Prostate gland (tissue), 2 donors: ENCODE measurements at places on chromosomes 5 and 9. TPM values are rescaled to one million over a fixed set of nuclear protein-coding genes. Genes with fewer than 3 reads are reported as not detected.

DNA sequence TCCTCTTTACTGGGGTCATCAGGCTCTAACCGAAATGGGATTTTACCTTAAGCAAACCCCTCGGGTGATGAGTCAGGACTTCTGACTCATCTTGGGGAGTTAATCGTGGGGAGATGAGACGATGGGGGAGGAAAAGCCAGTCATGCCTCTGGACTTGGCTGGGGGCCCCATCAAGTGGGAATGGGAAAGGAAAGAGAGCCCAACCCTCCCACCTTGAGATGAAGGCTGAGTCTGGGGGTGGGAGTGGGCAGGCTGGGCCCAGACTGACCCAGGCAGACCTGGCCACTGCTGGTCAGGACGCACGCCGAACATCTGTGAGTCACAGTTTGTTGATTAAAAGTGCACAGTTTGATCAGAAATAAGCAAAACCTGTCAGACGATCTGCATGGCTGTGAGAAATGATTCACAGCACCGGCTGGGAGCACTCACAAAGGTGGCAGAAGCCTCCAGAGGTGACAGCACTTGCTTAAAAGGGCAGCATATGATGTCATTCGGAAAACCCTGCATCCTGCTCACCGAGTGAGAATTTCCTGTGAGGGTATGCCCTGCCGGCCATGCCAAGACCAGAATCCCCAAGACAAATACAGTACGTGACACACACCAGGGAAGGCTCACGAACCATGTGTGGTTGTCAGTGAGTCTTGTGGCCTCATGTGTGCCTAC, 50.0 kb upstream of the SLC25A51 start:
- no peak for DNase-seq
- H3K4me3 ChIP-seq: no peak overlapping the region
- peak overlapping the region; percentile 20 for H3K27ac ChIP-seq

GRCh38 chr9:136191099-136191959, 13.6 kb downstream of the LHX3 start:
- DNase-seq: no peak
- no peak overlapping the region for H3K27ac ChIP-seq
- no peak overlapping the region for H3K4me3 ChIP-seq
- H3K36me3 ChIP-seq: no peaks in the 10 kb centered on the region
- no peaks in the 10 kb centered on the region for H3K4me1 ChIP-seq

DNA sequence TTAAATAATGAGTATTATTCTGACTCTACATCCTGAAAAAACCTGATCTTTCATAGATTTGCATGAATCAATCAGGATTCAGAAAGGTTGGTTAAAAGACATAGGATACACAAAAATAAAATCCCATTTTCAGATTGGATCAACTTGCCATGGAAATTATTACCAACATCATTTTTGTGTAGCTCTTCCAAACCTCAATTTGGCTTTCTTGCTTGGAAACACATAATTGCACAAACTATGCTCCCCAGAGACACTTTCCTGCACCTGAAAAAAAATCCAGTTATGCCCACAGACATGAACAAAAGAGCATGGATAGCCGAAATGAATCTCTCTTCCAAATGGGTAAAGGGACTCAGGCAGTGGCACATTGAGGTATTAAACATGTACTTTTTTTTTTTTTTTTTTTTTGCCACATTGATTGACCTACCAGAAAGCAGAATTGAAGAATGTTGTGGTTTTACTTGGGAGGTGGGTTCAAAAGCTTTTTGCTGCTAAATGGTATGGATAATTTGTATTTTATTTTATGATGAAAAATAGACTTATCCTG, 135.4 kb upstream of the FBN2 start:
- no peak for DNase-seq
- H3K4me3 ChIP-seq: no peak overlapping the region
- no peaks in the 10 kb centered on the region for H3K27me3 ChIP-seq
- H3K27ac ChIP-seq: no peak overlapping the region

GRCh38 chr9:98479967-98480847, 224.8 kb upstream of the TBC1D2 start:
- no peak for DNase-seq
- no peaks in the 10 kb centered on the region for H3K4me1 ChIP-seq
- no peaks in the 10 kb centered on the region for H3K27me3 ChIP-seq
- no peak overlapping the region for H3K4me3 ChIP-seq
- H3K27ac ChIP-seq: no peak overlapping the region
- H3K36me3 ChIP-seq: no peaks in the 10 kb centered on the region

Gene BARHL1
- total RNA-seq: not detected

DNA sequence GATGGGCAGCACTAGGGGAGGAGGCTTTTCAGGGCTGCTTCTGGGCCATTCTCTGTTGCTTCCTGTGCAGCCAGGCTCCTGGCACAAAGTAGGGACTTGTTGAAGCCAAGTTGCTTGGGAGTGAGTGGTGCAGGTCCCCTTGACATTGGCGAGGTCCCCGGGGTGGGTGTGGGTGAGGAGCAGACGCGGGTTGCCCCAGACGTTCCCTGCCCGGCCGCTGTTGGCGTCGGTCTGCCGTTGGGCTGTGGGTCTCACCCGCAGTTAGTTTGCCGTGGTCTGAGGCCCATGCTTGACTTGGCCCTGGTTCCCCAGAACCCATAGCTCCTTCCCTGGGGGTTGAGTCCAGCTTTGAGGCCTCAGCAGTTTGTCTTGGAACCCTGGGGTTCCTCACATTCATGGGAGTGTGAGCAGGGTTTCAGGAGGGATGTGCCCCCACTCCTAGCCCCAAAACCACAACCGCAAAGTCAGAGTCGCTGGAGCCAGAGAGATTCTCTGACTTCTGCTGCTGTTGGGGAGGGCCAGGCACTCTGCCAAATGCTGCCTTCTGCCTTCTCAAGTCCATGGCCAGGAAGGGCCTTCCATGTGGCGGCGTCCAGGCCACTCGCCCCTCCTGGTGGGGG, 77.5 kb downstream of the RXRA start:
- DNase-seq: no peak
- H3K4me1 ChIP-seq: peaks cover 32% of the 10 kb centered on the region
- no peak overlapping the region for H3K4me3 ChIP-seq
- no peaks in the 10 kb centered on the region for H3K36me3 ChIP-seq
- no peaks in the 10 kb centered on the region for H3K27me3 ChIP-seq
- H3K27ac ChIP-seq: peak overlapping the region; percentile 26

- no peak overlapping the region for H3K27ac ChIP-seq
- H3K36me3 ChIP-seq: no peaks in the 10 kb centered on the region
- no peak for DNase-seq
- no peak overlapping the region for H3K4me3 ChIP-seq
- H3K4me1 ChIP-seq: no peaks in the 10 kb centered on the region
- H3K27me3 ChIP-seq: no peaks in the 10 kb centered on the region
Measured at GRCh38 chr5:97628031-97628430, 445.0 kb upstream of the RIOK2 start.

- no peak overlapping the region for H3K27ac ChIP-seq
- no peaks in the 10 kb centered on the region for H3K4me1 ChIP-seq
- H3K4me3 ChIP-seq: no peak overlapping the region
- H3K27me3 ChIP-seq: no peaks in the 10 kb centered on the region
- no peak for DNase-seq
Measured at GRCh38 chr5:118611332-118611945, 376.9 kb downstream of the DTWD2 start.

DNA sequence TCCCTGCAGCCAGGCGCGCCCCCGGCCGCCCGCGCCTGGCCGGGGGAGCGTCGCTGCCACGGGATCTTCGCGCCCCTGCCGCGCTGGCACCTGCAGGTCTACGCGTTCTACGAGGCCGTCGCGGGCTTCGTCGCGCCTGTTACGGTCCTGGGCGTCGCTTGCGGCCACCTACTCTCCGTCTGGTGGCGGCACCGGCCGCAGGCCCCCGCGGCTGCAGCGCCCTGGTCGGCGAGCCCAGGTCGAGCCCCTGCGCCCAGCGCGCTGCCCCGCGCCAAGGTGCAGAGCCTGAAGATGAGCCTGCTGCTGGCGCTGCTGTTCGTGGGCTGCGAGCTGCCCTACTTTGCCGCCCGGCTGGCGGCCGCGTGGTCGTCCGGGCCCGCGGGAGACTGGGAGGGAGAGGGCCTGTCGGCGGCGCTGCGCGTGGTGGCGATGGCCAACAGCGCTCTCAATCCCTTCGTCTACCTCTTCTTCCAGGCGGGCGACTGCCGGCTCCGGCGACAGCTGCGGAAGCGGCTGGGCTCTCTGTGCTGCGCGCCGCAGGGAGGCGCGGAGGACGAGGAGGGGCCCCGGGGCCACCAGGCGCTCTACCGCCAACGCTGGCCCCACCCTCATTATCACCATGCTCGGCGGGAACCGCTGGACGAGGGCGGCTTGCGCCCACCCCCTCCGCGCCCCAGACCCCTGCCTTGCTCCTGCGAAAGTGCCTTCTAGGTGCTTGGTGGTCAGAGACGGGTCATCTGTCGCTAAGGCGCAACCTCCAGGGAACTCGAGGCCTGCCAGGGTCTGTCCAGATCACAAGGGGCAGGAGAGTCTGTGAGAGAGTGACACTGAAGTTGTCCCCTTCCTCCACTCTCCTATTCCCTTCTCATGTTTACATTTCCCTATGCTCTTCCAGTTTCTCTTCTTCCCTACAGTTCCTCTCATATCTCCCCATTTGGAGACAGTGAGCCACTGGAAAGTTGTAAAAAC, 1.3 kb downstream of the GPR150 start:
- no peaks in the 10 kb centered on the region for H3K4me1 ChIP-seq
- H3K27me3 ChIP-seq: no peaks in the 10 kb centered on the region
- peak overlapping the region; percentile 39 for H3K4me3 ChIP-seq

DNA sequence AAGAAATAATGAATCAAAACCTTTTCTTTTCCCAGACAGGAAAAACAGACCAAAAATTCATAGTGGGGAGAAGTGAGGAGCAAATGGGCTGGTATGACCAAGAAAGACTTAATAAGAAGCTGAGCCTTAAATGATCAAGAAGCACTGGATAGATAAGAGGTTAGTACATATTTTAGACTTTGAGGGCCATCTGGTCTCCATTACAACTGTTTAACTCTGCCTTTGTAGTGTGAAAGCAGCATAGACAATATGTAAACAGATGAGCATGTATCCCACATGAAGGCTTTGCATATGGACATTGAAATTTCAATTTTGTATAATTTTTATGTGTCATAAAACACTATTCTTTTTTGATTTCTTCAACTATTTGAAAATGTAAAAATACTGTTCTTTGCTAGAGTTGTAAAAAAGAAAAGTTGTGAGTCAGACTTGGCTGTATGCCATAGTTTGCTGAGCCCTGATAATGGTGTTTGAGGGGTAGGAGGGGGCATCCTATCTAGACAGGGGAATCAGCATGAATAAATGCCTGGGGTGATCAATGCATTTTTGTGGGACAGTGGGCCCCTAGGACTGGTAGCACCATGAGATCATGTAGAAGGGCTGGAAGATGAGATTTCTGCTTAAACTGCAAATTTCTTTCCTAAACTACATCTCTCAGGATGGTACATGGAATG, 91.8 kb upstream of the GPR151 start:
- no peaks in the 10 kb centered on the region for H3K27me3 ChIP-seq
- no peaks in the 10 kb centered on the region for H3K4me1 ChIP-seq
- H3K27ac ChIP-seq: no peak overlapping the region
- H3K4me3 ChIP-seq: no peak overlapping the region
- no peaks in the 10 kb centered on the region for H3K36me3 ChIP-seq

DNA sequence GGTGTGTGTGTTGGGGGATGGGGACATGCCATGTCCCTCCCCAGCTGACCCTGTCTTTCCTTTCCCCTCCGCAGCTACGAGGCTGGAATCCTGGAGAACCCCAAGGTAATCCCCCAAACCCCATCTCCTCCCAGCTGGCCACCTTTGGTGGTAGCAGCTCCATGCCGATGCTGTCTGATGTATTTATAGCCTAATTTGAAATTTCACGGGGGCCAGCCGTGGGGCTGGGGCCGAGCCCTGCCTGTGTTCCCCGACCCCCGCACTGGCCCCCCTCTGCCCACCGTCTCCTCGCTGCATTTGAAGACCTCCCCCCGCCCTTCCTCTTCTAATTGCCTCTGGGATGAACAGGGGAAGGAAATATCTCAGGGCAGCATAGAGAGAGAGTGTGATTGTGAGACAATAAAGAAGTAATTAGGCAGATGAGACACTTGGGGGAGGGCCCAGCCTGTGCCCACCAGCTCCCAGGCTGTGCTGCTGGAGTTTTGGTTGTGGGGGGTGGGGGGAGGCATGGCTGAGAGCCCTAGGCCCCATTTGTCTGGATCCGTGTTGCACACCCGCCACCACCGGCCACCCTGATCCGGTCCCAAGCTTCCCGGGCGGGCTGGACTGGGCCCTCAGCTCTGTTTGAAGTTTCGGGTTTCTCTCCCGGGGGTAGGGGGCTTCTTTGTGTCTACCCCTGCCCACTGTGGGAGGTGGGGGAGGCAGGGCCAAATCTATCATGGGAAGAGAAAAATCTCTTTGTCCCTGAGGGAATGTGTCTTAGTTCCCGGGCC, 26.8 kb downstream of the ASS1 start:
- no peak overlapping the region for H3K4me3 ChIP-seq
- peaks cover 6% of the 10 kb centered on the region for H3K36me3 ChIP-seq
- H3K27me3 ChIP-seq: no peaks in the 10 kb centered on the region

DNA sequence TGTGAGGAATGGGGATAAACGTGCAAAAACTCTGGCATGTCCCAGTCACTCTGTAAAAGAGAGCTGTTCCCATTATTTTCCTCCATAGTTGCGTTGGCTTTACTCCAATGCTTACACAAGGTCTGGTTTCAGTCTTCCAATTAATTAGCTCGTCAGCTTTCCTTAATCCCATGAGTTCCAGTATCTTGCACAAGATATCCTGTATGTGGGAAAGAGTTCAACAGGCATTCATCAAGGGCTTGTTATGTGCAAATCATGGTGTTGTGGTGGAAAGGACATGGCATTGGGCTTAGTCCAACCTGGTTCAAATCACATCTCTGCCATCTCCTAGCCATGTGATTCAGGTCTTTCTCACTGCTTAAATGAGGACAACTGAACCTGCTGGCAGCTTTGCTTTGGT, 77.5 kb upstream of the PANK3 start:
- no peak overlapping the region for H3K4me3 ChIP-seq
- H3K27ac ChIP-seq: no peak overlapping the region
- no peaks in the 10 kb centered on the region for H3K36me3 ChIP-seq
- H3K27me3 ChIP-seq: no peaks in the 10 kb centered on the region
- DNase-seq: peak; percentile 25
- H3K4me1 ChIP-seq: no peaks in the 10 kb centered on the region

DNA sequence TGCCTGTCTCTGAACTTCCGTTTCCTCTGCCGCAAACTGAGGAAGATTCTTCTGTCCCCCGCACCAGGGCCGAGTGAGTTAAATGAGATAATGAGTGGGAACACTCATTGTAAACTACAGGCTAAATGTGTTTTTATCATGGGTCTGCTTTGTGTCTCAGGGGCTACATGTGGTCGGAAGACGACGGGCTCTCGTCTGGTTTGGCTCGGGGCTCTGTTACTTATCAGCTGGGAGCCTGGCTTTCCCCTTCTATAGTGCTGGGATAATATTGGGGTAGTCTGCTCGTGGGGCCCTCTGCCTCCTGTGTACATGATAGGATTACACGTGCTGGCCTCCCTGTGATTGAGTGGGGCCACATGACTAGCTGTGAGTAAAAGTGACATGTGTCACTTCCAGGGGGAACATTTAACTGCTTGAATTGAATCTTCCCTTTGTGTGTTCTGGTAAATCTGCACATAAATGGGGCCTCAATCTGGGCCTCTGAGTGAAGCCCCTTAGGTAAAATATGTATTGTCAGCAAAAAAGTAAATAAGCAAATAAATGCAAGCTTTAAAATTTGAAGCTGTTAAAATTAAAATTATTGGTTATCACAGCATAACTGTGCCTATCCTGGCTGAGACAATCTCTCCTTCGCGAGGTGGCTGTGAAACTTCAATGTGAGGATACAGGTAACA, 86.9 kb upstream of the SH3PXD2B start:
- no peaks in the 10 kb centered on the region for H3K4me1 ChIP-seq
- no peak overlapping the region for H3K4me3 ChIP-seq
- no peaks in the 10 kb centered on the region for H3K27me3 ChIP-seq
- no peaks in the 10 kb centered on the region for H3K36me3 ChIP-seq
